Colonic mucosa (tissue), 4 donors: ENCODE measurements at places on chromosomes 16 and 17.

DNA sequence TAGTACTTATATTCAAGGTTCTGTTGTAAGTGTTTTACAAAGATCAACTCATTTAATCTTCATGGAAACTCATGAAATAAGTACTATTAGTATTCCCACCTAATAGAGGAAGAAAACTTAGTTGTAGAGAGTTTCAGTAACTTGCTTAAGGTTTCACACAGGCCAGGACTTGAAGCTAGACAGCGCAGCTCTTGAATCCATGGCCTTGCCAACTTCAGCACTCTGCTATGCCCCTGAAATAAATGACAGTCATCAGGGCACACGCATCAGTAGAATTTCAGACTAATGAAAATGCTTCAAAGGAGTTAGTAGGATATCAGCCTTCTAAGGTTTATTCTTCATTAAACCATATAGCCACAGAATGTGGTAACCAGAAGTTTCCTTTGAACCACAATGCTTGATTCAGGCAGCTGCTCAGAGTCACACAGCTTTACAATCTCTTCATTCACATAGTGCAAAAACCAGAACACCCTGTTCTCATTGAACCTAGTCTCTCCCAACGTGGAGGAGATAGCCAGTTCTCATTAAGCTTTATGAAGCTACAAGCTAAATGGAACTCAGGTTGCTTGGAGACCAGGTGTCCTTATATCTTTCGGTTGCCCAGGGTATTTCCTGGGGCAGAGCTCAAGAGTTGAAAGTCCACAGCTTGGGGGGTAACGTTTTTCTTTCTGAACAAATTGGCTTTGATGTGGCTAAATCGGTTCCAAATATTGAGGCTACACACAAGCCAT, 39.7 kb downstream of the KCNJ2 start:
- no peak for DNase-seq

- no peak for DNase-seq
Measured at GRCh38 chr17:69093279-69093789, 32.6 kb upstream of the ABCA9 start.

GRCh38 chr16:57383276-57384247, 11.3 kb downstream of the CX3CL1 start:
- DNase-seq = peak; percentile 54

GRCh38 chr16:58425756-58426494, 33.7 kb downstream of the GINS3 start:
- DNase-seq = no peak

- DNase-seq = peak; percentile 44
Measured at GRCh38 chr17:82917699-82918345, 78.0 kb upstream of the ZNF750 start.

DNA sequence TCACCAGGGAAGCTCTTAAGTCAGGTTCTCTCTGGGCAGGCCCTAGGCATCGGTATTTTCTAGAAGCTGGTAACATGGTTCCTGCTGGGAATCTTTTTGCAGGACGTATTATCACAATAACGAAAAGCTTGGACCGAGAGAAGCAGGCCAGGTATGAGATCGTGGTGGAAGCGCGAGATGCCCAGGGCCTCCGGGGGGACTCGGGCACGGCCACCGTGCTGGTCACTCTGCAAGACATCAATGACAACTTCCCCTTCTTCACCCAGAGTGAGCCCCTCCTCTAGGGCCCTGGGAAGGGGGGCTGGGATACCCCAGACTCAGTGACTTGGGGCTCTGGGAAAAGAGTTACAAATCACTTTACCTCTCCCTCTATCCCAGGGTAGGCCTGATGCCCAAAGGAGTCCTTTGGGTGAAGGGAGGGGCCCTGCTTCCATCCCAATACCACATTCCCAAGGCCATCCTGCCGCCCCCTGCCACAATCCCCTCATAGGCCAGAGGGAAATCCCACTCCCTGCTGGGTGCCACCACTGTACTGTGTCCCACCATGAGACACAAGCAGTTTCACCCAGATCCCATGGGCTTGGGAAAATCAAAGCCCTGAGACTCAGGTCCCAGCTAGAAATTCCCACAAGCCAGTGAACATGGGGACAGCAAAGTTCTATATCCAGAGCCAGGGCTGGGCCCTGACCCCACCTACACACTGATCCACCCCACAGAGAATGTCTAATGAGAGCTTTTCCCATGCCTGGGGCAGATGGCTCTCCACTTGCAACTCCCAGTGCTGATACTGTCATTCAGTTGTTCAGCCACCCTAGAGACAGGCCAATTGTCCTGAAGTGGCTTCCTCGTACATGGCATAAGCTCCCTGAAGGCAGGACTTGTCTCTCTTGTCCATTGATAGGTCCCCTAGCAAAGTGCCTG, 23.0 kb downstream of the CDH5 start:
- DNase-seq = no peak

- DNase-seq = no peak
Measured at GRCh38 chr17:46727572-46728348, 90.7 kb downstream of the WNT3 start.

GRCh38 chr17:50259477-50260324, 14.6 kb upstream of the TMEM92 start:
- DNase-seq = no peak

DNA sequence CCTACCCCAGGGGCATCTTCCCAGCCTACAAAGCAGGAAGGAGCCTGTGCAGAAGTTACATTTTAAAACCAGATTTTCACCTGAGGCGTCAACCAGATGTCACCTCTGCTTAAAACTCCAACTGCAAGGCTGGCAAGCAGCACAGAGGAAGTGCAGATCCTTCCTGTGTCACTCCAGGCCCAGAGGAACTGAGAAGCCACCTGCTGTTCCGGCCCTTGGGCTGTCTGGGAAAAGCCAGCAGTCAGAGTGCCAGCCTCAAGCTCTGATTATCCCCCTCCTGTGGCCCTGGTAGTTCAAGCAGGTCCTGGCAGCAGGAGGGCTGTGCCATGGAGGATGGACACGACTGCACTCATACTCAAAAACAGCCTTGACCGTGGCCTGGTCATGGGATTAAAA, 10.2 kb downstream of the POLR2C start:
- no peak for DNase-seq

- no peak for DNase-seq
Measured at GRCh38 chr17:74179576-74179975, 23.9 kb upstream of the RPL38 start.

GRCh38 chr17:40018211-40019121, 3.2 kb downstream of the CSF3 start:
- no peak for DNase-seq
